ENCODE measurements at places on chromosomes 7 and 10.

DNA sequence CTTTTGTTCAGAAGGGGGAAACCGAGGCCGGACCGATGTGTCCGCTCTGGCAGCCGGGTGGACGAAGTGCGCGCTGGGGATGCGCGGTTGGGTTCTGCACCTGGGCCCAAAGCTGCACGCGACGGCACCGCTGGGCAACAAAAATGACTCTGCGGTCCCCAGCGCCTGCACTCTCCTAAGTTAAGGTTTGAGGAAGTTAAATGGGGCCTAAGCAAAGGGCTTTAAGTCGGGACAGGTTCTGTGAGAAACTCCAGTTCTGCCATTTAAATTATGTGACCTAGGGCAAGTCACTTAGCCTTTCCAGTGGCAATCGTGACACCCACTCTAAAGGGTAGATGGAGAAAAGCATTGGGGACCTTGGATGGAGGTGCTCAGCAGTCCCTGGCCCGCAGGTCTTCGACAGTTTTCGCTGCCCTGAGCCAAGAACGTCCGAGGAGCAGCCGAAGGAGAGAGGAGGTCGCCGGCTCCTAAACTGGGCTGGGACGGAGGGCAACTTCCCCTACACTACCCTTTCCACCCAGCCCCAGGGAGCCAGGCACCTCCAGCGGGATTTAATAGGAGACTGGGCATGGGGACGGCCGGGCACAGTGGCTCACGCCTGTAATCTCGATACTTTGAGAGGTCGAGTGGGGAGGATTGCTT lies 534 bp upstream of the ACBD5 start:
- no peak for DNase-seq

GRCh38 chr7:42843205-42843800 lies 68.6 kb downstream of the C7orf25 start:
- DNase-seq = no peak

- DNase-seq = no peak
Measured at GRCh38 chr10:127040756-127041155, 135.5 kb downstream of the DOCK1 start.

DNA sequence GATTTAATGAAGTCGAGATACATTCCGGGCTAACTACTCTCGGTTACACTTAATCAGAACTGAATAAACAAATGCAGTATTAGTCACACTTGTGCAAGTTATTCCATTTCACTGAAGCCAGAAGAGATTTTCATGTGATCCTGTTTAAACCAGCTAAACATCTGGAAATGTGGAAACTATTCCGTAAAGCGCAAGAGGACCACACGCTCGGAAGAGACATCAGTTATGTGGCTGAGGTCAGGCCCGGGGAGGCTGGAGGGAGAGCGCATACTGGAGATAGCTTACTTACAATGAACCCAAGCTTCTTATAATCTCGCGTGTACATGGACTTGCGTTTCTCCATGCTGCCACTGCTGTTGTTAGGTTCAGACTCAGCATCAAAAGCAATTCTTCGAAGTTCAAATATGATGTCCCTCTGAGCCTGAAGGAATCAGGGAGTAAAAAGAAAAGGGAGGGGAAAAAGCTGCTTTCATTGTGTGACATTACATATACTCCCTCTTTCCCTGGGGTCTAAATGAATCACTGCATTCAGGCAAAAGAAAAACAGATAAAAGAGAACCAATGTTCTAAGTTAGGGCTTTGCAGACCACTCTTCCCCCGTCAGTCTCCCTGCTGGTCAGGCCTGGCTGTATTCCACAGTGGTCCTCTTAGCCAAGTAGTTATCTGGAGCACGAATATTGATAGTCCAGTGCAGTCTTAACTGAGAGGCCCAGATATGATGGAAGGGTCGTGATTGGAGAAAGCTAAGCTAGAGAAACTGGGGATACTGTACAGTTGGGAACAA lies 237.4 kb downstream of the ELMO1 start:
- peak; percentile 40 for DNase-seq

DNA sequence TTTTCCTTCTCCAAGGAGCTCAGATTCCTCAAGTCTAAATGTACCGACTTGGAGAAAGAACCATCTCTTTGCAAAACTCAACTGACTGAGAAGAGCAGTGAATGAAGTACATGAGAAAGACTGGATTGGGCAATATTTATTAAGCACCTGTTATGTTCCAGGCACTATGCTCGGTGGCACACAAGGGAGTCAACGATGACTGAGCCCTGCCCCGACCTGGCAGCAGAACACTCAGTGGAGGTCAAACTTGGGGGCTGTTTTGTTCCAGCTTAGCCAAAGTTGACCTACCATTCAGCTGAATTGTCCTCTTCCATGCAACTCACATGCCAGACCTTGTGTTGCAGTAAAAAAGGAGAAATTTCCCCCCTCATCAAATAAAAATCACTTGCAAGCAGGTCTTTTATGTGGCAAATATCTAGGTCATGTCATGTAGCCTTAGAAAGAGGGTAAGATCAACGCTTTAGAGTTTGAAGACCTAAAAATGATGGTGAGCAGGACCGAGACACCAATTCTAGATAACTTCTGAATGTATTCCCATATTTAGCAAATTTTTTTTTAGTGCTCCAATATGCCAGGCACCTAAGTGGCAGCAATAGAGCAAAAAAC lies 14.3 kb upstream of the XPNPEP1 start:
- no peak for DNase-seq

DNA sequence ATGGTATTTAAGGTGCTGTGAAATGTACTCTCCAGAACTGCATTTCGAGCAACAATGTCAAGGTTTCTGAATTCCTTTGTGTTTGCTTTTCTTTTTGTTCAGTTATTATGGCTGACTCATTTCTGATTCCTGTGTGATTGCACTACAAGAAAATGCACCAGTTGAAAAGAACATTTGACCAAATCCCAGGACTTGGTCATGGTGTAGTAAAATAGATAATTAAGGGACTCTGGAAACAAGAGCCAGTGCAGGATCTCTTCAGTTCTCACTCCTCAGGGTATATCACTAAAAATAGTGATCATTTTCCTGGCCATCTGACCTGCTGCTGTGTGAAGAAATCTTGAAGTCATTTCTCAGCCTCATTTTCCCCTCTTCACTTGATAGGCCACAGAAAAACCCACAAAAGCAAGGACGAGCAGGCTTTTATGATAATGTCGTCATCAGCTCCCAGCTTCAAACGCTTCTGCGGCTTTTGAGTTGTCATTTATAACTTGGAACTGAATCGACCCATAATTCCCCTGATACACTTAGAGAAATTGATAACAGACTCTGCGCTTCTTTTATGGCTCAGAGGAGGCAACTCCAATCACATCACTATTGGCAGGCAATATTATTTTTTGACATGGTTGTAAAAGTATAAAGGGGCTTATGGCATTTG lies 274.7 kb downstream of the HDAC9 start:
- DNase-seq = peak; percentile 75

Data from skeletal muscle cell (primary cell).